ENCODE measurements at places on chromosomes 6 and 20.

GRCh38 chr20:35776513-35777101 is 4.8 kb downstream of the PHF20 start:
- DNase-seq: no peak

GRCh38 chr6:16683641-16684194 is 77.5 kb downstream of the ATXN1 start:
- DNase-seq: no peak

GRCh38 chr6:44221291-44221960 is 2.0 kb upstream of the SLC29A1 start:
- peak; percentile 36 for DNase-seq

DNA sequence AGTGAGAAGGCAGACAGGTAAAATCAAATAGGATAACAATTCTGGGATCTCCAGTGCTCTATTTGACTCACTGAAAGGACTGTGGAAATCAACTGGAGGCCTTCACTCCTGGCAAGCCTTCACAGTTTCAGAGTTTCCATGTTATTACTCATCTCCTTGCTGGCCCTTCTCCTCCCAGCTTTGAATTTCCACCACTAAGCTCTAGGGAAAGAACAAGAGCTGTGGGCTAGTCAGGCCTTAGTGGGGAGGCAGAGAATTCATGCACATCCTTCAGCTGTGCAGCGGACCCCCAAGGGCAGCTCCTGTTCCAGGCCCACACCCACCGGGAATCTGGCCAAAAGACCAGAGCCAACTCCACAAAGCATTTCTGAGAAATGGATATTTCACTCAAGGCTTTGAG is 26.0 kb downstream of the MYLIP start:
- no peak for DNase-seq

DNA sequence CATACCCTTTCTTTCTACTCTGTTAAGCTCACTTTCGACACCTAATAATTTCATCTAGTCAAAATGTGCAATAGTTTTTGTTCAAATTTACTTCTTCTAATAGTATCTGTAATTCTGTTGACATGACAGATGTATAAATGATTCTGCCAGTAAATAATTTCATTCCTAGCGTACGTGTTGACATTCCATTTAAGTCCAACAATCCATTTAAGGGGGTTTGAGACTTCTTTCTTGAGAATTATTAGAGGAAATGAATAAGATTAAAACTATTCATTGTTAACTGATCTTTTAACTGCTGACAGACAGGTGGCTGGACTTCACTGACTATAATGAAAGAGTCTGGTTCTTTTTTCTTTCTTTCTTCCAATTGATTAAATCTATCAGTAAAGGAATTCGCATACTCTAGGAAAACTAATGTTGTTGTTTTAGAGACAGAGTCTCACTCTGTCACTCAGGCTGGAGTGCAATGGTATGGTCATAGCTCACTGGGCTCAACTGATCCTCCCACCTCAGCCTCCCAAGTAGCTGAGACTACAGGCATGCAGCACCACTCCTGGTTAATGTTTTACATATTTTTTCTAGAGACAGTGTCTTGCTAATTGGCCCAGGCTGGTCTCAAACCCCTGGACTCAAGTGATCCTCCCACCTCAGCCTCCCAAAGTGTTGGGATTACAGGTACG is 55.9 kb downstream of the MAP3K5 start:
- no peak for DNase-seq

DNA sequence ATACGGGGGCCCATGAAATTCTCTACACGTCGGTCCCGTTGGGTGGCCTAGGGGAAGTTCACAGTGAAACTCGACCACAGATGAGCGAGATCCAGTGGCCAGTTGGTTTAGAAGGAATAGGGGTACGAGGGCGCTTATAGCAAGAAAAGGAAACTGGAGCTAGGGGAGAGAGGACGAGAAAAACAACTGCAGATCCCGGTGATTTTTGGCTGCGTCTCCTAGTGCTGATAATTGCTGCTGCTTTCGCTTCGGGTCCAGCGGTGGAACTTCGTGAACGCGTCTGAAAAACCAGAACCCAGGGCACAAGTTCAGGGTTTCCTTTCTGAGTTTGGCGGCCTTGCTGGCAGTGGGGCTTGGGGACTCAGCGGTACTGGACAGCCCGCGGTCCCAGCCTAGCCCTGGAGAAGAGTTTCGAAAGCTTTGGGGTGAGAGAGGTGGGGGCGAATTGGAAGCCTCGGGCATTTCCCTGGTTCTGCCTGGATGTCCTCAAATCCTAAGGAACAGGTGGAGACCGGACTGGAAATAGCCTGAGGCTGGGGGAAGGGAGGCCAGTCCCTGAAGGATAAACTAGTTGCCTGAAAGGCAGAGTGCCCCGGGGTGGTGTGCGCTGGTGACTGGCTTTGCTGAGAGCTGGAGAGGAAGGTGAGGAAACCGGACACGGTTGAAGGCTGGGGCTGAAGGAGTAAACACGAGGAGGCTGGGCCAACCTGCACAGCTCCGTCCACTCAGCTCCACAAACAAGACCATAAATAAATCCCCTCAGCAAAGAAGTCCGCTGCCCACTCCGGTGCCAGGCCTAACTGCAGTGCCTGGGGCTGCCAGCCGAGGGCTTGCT is 793 bp downstream of the GMPR start:
- peak; percentile 69 for DNase-seq

DNA sequence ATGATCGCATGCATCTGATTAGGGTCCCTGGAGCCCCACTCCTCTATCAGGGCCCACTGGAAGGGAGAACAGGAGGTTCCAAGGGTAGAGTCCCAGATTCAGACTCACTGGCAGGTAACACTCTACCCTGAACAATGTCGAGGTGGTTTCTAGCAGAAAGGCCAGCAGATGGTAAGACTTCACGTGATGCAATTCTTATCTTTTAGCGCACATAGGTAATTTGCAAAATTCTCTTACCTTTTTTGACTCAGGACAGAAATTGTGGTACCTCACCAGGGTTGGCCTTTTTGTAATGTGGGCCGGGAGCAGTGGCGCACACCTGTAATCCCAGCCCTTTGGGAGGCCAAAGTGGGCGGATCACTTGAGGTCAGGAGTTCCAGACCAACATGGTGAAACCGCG is 228.1 kb upstream of the JARID2 start:
- no peak for DNase-seq

GRCh38 chr6:83430611-83431544 is at the start of gene ME1:
Gene ME1 (minus strand): TSS chr6:83431051. CDS start chr6:83430954, 97 bp downstream.
- DNase-seq: peak; percentile 29

GRCh38 chr6:154440022-154440421 is 70.5 kb downstream of the CNKSR3 start:
- no peak for DNase-seq

DNA sequence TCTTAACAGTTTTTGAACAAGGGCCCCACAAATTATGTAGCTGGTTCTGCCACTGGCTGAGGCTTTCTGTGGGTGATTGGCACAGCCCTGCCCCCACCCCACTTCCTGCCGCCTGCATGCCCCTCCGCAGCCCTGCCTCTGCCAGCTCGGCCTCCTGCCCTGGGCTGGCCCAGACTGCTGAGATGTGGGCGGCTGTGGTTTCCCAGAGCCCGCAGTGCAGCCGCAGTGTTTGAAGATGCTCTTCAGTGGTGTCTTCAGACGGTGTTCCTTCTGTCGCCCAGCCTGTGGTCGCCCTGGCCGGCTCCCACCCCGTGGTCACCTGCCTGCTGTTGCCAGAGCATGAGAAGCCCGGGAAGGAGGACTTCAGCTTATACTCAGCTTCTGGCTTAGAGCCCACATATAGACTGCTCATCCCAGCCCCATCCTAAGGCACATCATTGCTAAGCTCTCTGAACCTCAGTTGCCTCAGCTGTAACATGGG is 154.3 kb downstream of the VEGFA start:
- DNase-seq: no peak

DNA sequence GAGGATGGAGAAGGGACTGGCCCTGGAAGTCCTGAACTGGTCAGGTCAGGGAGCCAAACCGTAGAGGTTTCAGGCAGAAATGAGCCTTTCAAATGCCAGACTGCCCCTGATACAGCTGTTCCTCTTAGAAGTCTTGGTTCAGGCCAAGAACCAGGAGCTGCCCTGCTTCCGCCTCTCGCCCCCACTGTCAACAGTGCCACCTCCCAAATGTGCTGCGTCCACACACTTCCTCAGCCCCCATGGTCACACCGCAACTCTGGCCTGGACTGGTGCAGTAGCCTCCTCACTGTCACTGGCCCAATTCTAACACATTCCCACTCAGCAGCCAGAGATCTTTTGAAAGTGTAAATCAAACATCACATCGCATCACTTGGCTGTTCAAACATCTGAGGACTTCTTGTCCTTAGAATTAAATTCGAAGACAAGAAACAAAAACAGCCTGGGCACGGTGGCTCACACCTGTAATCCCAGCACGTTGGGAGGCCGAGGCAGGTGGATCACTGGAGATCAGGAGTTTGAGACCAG is 69.7 kb downstream of the STK35 start:
- DNase-seq: no peak

GRCh38 chr6:5443491-5443890 is 182.2 kb downstream of the FARS2 start:
- no peak for DNase-seq

DNA sequence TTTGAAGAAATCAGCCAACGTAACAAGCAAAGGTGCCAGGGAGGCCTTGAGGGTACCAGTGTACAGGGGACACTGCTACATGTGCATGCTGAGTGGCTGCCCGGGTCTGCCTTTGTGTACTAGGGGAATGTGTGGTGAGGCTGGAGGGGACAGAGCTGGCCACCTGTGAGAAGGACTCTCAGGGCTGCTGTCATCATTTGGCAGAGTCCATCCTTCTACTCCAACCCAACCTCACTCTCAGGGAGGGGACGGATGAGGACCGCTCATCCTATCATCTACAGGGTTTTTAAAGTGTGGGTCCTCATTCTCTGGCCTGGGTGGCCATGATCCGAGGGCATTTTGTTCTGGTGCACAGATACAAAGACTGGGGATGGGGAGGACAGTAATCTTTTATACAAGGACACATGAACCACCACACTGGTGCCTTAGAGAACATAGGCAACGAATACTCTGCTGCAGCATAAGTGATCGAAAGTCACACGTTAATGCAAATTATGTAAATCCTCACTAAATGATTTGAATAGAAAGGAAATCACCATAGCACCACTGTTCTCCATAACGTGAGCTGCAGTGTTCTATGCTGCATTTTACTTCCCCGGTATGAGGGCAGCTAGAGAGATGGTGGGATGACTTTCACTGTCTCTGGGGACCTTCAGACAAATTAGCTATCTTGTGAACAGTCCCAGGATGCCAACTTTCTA is 181.4 kb downstream of the GMPR start:
- DNase-seq: peak; percentile 97

GRCh38 chr6:127341471-127342202 is 1.8 kb downstream of the ECHDC1 start:
- no peak for DNase-seq

- no peak for DNase-seq
Measured at GRCh38 chr20:57526885-57527460, 2.0 kb upstream of the CTCFL start.

GRCh38 chr6:136643850-136644596 is 93.8 kb upstream of the MAP7 start:
- DNase-seq: peak; percentile 75

GRCh38 chr20:24627291-24627690 is 157.9 kb downstream of the SYNDIG1 start:
- DNase-seq: no peak

GRCh38 chr20:20414640-20415220 is 46.8 kb downstream of the INSM1 start:
- DNase-seq: no peak

- peak; percentile 80 for DNase-seq
Measured at GRCh38 chr6:2764610-2765165, 505 bp upstream of the WRNIP1 start.

DNA sequence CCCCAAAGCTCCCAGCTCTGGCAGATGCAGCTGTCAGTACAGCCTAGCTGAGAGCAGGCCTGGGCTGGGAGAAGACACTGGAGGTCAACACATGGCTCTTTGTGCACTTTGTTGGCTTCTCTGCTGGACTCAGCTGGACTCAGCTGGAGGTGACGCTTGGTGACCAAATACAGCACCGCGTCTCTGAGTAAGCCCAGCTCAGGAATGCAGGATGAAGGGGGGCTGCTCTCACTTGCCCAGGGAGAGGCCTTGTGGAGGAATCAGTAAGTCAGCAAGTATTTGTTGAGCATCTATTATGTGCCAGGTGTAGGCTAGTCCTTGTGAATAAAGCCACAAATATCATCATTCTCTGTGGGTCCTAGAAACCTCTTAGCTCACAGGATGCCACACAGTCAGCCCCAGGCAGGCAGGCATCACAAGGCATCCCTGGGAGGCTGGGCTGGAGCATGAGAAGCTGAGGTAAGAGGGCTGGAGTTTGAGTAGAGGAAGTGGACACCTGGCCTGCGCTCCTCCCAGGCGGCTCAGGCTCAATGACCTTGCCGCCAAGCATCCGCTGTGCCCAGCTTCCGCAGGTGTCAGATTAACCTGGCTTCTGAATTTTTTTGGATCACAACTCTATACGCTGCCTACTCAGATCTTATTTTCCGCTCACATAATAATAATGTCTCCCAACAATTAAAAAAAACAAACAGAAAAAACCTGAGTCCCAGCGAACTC is 95.4 kb downstream of the TMEM170B start:
- DNase-seq: no peak

- DNase-seq: no peak
Measured at GRCh38 chr6:55654445-55654844, 75.5 kb upstream of the HMGCLL1 start.

GRCh38 chr6:151757506-151757955 is 50.0 kb upstream of the ESR1 start:
- no peak for DNase-seq

DNA sequence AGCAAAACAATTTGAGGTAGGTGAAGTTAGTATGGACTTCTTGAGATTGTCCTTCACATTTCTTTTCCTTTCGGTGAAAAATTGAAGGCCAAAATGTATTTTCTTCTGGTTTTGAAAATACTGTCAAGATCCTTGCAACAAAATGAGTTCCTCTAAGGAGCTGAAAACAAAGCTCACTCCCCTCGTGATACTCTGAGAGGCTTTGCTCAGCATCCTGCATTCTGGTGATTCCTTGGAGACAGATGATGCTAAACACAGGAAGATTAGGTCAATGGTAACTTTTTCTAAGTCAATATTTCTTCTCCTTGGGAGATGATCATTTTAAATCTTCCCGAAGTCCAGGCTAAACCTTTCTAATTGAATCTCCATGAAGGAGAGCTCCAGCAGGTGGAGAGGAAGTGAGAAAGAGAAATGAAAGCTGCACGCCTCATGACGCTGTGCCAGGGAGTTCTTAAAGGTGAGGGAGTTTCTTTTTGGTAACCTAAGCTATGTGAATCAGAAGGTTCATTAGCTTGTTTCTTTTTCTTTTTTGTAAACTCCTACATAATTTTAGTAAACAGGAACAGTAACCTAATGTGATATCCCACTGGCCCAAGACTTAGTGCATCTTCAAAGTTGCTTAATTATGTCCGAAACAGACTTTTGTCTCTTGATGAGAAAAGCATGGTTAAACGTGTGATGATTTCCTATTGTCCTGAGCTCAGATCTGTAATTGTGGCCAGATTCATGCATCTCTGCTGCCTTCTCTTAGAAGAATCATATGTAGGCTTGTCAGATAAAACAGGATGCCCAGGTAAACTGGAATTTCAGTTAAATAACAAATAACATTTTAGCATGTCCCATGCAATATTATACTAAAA is 15.0 kb downstream of the ESR1 start:
- DNase-seq: no peak
